Right ventricle myocardium inferior (tissue), 1 donor: ENCODE measurements at places on chromosomes 3 and 15. TPM values are rescaled to one million over a fixed set of nuclear protein-coding genes. Genes with fewer than 3 reads are reported as not detected.

- no peak for DNase-seq
These were observed 51.6 kb downstream of the ZBTB38 start for GRCh38 chr3:141419946-141420345.

Gene PLCL2
- total RNA-seq: 72.9 TPM

Gene CLDN18
- total RNA-seq: not detected

DNA sequence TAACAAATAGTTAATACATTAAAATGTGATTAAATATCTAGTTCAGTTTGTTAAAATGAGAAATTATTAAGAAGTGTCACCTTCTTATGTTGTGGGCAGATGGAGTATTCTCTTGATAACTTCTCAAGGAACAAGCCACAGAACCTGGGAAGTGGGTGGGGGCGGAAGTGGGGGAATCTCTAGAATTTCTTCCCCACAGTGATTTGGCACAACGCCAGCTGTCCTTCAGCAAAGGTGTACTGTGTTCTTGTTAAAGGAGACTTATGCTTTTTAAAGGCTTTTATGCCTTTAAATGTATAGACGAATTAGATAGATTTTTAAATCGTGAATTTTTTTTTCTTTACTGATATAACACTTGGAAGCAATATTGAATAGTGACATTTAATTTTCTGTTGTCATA is 42.4 kb downstream of the SEC22A start:
- DNase-seq: no peak

DNA sequence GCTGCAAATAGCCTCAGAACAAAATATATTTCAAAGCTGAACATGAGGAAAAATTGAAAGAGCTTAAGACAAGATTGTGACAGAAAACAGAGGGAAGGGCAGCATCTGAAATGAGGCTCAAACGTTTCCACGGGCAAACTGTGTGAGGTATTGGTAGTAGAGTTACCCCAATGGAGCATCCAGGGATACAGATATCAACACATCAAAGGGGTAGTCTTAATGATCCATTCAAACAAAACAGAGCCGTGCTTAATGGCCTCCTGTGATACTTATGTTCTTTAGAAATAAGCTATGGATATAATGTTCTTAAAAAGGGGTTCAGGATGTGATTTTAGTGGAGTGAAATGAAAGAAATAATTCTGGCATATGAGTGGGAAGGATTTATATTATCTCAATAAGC is 430.3 kb upstream of the PDZRN3 start:
- DNase-seq: no peak

DNA sequence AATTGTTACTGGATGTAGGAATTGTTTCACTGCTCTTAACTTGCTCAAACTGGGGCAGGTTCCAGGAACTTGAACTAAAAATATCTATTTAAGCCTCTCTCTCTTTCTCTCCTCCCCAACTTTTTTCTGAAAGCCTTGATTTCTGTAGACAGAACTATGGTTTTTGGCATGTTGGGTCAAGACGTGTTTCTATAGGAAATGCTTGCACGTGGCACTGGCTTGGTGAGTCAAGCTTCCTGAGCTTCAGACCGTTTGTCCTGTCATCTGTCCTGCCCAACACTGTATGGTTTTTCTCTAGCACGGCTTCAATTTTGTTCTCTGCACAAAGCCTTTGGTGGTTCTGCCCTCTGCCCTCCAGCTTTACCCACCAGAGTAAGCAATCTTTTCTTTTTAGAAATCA is 13.5 kb downstream of the EAF1 start:
- no peak for DNase-seq
